ENCODE measurements at places on chromosomes 12 and 14.

- no peak for DNase-seq
Observed at GRCh38 chr12:105507311-105508038, 177.0 kb downstream of the C12orf75 start.

GRCh38 chr12:25332143-25332542 is 81.4 kb upstream of the KRAS start:
- DNase-seq: no peak

- no peak for DNase-seq
Observed at GRCh38 chr14:92988786-92989755, 66.1 kb downstream of the CHGA start.

GRCh38 chr14:89507521-89507920 is 90.5 kb upstream of the FOXN3 start:
- DNase-seq: no peak

- DNase-seq: no peak
Observed at GRCh38 chr12:4615667-4616066, 33.2 kb downstream of the AKAP3 start.

- DNase-seq: no peak
Observed at GRCh38 chr12:14630793-14631192, 63.1 kb upstream of the PLBD1 start.

- no peak for DNase-seq
Observed at GRCh38 chr12:96402061-96402460, 1.8 kb upstream of the CDK17 start.

GRCh38 chr14:100841761-100842403 is 16.0 kb downstream of the MEG3 start:
- no peak for DNase-seq

DNA sequence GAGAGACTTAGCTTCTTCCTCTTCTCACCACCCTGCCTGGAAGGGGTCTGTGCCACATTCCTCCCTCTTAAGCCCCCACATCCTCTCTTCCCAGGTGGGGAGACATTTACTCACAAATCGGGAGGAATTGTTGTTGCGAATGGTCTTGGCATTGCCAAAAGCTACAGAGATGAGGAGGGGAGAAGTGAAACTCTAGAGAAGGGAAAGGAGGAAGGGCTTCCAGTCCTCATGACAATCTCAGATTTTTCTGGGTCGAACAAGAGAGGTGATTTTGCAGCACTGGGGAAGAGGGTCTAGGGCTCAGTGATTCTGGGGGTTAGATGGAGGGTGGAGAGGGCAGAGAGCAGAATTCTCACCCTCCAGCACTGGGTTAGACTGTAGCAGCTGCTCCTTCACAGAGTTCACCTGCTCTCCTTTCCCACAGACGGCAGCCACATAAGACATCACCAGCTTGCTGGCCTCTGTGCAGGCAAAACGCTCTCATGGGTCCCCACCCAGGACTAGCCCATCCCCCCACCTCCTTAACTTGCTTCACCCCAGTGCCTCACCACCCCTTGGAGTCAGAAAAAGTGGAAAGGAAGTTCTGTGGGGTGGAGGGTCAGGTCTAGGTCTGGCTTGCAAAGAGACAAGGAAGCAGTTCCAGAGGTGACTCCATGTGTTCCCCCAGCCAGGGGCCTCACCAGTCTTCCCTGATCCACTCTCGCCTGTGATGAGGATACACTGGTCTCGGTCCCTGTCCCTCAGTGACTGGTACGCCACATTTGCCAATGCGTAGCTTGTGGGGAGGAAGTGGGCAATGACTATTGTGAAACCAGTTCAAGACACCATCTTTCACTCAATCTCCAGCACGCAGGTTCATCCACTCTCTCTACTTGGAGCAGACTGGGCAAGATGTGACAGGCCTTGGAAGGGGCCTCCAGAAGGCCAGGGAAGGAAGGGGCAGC is 2.7 kb downstream of the MYO1A start:
- DNase-seq: peak; percentile 49

- DNase-seq: no peak
Observed at GRCh38 chr12:40921563-40922163, 229.4 kb downstream of the CNTN1 start.

- no peak for DNase-seq
Observed at GRCh38 chr12:57737467-57738460, 778 bp downstream of the AGAP2 start.

GRCh38 chr12:123571343-123571813 is 13.0 kb upstream of the TMED2 start:
- no peak for DNase-seq

DNA sequence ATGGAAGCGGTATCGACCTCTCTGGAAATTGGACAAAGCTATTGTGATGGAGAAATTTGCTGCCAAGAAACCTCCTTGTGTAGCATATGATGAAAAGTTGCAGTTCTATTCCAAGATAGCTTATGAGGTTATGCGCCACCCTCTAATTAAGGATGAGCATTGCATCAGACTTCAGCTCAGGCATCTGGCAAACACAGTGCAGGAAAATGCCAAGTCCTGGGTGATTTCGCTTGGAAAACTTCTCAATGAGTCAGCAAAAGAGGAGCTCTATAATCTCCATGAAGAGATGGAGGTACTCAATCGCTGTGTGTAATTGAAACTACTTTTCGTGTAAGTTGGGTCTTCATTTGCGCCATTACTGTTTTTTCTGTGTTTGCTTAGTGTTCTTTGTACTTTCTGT is 51.2 kb downstream of the DNAH10 start:
- no peak for DNase-seq

DNA sequence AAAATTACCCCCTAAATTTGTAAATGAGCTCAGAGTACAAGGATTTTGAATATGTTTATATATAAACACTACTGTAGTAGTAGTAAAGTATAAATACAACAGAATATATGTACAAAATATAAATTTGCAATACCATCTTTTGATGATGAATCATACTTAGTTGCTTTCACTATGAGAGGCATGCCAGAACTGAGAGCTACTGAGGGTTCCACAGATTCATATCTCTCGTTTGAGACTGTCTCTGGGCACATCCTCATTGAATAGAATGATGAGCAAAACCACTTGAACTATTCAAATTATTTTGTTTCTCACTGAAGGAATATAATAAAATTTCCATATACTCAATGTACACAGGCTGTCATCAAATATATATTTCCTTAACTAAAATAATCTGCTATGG is 417.6 kb downstream of the NAV3 start:
- no peak for DNase-seq

DNA sequence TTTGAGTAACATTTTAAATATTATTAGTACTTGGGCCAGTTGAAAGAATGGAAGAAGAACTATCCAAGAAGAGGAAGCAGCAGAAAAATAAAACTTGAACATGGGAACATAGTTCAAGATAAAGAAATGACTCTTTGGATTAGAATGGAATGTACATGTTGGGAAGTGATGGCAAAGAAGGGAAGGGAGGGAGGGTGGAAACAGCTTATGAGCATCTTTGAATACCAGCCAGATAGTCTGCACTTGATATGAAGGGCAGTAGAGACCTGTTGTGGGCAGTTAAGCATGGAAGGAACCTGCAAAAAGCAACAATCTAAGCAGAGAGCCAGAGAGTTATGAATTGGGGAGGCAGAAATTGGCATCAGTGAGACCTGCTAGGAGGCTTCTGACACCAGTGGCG is 10.0 kb upstream of the IL22 start:
- DNase-seq: no peak

DNA sequence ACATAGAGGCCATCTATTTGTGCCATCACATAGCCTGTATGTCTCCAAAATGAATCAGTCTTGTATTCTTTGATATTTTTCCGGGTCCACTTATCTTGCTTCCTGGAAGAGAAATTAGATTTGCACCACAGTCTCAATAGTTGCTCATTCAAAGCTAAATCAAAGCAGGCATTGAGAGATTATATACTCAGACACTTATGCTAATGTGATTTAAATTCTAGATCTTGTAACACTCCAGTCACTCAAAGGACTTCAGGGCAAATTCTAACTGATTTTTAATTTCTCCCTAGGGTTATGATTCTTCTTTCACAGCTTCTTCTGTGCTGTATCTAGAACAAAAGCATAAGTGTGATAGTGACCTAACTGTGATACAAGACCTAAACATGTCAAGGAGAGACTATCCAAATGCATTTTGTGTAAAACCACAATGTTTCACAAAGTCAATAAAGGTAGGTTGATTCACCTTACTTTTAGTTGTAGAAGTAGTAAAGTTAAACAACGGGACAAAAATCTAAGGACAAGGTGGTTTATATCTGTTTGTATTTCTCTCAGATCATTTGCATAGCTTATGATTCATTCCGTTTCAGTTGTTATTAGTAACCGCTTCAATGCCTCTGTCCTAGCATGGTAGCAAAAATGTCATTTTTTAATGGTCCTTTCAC is 26.8 kb downstream of the PLBD1 start:
- DNase-seq: no peak

- DNase-seq: no peak
Observed at GRCh38 chr12:72957454-72957853, 685.3 kb downstream of the TRHDE start.

- no peak for DNase-seq
Observed at GRCh38 chr12:53289891-53290290, 5.5 kb upstream of the PFDN5 start.

GRCh38 chr12:52123487-52124186 is 44.1 kb downstream of the SMIM41 start:
- DNase-seq: no peak

- no peak for DNase-seq
Observed at GRCh38 chr14:37615582-37616289, 20.3 kb downstream of the TTC6 start.

DNA sequence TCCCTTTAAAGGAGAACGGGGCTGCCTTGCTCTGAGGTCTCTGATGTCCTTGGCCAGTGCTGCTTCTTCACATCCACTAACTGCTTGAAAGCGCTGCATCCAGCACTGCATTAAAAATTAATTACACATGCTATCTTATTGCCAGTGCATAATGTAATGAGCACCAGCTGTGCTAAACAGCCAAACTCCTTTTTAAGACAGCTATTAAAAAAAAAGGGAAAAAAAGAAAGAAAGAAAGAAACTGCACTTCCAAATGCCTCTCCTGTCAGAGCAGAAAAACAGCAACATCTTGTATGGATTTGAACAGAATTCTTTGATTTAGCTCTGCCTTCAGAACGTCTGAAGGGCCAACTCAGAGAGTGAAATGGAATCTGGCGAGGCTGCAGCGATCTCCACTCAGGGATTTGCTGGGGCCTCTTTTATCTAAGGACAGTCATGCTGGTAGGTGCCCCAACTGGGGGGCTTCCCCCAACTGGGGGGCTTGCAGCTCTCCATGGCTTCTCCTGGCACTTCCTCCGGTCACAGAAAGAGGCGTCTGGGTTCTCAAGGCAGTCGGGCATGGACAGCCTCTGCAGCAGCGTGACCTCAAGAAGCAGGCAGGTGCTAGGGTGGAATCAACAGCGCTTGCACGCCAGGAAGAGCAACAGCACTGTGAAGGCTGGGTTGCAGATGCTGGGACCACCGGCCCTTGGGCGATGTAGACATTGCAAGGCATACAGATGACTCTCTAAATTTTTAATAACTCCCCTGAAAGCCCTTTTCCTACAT is 46.4 kb downstream of the BCL11B start:
- no peak for DNase-seq

Data from stimulated activated CD4-positive, alpha-beta T cell treated with anti-CD3 and anti-CD28 coated beads, TNF-alpha, amount 100 ng/mL, for 24 hours (primary cell).